ENCODE measurements at places on chromosomes 6 and 20.

DNA sequence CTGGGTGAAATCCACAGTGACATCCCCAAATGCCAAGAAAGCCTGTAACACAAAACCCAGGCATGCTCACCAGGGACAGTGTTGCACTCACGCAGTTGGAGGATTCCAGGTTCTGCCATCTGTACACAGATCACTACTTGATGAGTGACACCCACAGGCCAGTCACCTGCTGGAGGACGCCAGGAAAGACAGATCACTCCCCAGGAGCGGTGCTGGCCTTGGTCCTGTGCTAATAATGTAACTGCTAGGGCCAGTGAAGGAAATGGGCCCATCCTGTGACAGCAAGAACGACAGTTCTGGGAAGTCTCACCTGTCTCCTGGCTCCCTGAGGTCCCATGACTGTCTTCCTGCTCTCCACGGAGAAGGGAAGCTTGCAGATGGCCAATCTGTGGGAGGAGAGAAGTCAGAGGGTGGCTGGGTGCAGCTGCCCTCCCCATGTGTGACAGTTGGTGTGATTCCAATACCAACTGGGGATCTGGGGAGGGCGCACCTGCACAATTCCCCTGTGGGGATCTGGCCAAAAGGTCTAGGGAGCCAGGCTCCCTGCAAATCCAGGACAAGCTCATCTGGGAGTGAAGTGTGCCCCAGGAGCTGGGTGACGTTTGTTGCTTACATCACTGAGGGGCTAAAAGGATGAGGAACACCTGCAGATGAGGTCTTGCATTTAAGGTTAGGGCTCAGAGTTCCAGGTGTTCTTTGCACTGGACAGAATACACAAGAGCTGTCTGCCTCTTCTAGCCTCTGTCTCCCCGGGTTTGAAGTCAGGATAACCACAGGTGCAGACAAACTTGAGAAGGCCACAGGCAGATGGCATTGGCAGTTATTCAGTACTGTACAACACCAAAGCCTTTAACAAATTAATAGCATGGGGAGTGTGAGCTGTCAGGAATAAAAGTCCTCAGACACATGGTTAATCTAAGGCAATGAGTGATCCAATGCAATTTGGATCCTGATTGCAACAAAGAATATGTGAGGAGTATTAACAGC is 10.3 kb downstream of the ZNF337 start:
- no peak for DNase-seq

GRCh38 chr6:169227116-169227515 is 26.5 kb downstream of the THBS2 start:
- no peak for DNase-seq

DNA sequence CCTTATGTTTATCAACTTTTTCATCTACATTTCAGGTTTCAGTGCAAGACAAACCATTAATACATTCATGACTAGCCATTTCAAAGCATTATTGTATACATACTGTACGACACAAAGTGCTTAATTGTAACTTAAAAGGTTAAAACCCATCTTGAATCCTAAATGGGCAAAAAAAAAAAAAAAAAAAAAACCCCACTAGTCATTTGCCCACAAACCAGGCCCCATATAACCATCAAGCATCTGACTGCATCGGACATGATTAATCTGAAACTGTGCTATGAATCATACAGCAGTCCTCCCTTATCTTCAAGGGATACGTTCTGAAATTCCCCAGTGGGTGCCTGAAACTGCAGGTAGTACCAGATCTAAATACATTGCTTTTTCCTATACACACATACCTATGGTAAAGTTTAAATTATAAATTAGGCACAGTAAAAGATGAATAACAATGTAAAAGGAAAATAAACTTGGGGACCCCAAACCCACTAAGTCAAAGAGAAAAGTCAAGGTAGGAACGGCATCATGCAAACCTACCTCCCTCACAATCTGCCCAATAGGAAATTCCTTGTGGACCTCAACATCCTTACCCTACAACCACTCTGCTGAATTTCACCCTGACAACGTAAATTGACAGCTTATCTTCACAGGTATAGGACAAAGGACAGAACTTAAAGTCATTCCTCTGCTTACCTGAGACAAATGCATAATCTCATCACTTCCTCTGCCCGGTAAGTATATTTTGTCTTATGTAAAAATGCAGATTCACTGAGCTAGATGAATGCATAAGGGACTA is 14.3 kb downstream of the B4GALT5 start:
- peak; percentile 50 for DNase-seq

GRCh38 chr6:129194306-129194941 is 311.5 kb downstream of the LAMA2 start:
- DNase-seq: no peak

DNA sequence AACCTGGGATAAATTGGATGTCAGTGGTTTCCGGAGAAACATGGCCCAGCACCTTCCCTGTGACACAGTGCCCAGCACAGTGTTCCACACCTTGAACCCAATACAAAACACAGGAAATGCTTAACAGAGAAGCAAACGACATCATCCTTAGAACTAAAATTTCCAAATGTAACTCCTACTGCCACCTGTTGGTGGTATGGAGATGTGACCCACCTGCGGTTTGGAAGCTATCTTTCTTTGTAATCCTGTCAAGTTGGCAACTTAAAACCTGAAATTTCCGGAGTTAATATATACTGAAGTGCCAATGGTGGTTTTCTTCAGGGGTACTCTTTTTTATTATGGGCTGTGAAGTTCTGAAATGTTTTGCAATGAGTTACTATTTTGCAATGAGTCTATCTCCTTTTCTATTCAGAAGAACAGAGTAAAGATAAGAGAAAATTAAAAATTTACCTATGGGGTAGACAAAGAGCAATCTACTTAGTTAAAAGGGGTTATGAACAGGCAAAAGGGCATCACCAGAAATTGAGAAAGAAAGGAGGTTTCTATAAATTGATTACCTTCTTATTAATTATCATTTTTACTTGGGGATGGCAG is 658.8 kb downstream of the PTPRT start:
- DNase-seq: no peak

- no peak for DNase-seq
These were observed 124.0 kb upstream of the SLC2A12 start for GRCh38 chr6:134176264-134176975.

DNA sequence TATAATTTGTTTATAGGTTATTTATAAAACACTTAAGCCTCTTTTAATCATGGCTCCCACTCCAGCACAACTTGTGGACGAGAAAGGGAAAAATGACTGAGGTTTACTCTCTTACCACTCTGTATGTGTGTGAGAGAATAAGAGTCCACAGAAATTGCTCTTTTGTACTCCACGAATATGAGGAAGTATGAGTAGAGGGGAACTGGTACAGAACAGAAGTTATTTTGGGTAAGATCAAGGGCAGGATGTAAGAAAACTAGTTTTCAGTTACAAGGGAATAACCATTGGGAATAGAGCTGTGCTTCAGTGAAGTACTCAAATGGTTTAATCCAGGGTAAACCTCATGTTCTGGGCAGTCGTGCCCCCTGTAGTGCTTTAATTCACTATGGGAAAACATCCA is 72.6 kb downstream of the REV3L start:
- no peak for DNase-seq

GRCh38 chr6:42306439-42307140 is 88.9 kb upstream of the MRPS10 start:
- DNase-seq: no peak

- no peak for DNase-seq
These were observed 72.6 kb downstream of the HIVEP2 start for GRCh38 chr6:142872376-142872775.

- DNase-seq: no peak
These were observed 94.2 kb downstream of the ADAT2 start for GRCh38 chr6:143356101-143356880.

GRCh38 chr20:47290008-47290407 is 66.5 kb downstream of the ZMYND8 start:
- no peak for DNase-seq

GRCh38 chr20:10523443-10523842 is 88.3 kb downstream of the SLX4IP start:
- no peak for DNase-seq

DNA sequence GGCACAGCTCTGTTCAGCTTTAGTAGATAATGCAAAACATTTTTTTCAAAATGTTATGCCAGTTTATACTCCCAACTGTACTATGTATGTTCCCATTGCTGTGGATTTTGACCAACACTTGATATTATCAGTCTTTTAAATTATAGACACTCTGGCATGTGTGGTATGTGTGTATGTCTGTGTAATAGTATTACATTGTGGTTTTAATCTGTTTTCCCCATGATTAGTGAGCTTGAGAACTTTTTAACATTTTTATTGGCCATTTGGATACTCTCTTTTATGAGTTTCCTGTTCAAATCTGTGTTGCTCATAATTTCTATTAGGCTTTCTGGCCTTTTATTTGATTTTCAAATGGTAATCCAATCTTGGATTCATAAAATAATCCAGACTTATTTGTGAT is 69.2 kb upstream of the TXNDC5 start:
- DNase-seq: no peak

- DNase-seq: no peak
These were observed 699.9 kb downstream of the FRK start for GRCh38 chr6:115360602-115361325.

GRCh38 chr6:149451376-149452036 is 33.3 kb downstream of the ZC3H12D start:
- no peak for DNase-seq

DNA sequence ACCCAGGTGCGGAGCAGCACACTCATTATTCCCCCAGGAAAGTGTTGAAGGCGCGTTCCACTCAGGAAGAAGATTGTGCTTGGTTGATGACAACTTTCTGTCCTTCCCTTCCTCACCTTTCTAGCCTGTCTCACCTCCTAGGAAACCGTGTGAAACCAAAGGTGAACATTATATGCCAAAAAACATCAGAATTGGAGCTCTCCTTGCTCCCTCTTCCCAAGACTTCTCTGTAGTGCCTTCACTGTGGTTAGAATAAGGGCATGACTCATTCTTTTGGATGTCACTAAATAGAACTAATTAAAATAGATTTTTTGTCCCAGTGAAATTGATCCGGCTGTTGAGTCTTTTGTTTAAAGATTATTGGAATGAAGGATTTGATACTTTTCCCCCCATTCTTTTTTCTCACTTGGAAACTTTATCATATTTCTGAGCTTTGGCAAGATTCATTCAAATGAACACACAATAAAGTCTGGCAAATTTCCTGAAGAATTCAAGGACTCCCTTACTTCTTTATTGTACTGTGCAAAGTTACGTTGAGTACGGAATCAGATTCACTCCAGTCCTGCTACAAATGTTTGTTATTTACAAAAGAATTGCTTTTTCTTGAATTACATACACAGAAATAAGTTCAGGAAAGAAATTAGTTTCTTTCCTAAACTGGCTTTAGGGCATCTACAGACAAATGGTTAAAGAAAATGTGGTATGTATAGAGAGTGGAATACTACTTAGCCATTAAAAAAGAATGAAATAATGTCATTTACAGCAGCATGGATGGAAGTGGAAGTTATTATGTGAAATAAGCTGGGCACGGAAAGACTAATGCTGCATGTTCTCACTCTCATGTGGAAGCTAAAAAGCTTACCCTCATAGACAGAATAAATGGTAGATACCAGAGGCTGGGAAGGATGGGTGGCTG is 142.8 kb upstream of the AKAP12 start:
- DNase-seq: no peak

DNA sequence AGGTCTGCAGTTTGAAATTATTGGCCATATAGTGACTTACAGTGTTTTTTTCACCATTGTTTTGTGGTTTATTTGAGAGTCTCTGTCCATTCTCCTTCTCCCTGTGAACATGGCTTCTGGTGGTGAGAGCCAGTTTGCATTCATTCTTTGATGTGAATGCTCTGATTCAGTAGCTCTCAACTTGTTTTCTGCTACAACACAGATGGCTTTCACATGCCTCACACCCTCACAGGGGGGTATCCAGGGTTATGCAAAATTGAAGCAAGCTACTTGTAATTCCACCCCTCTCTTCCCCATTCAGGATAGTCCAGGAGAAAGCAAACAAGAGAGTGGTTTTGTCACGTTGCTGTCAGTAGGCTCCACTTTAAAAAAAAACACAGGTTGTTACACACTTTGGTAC is 55.6 kb downstream of the SLX4IP start:
- no peak for DNase-seq

GRCh38 chr6:44967481-44967880 is 360.6 kb upstream of the RUNX2 start:
- DNase-seq: no peak

- no peak for DNase-seq
These were observed 45.5 kb downstream of the SLC9A8 start for GRCh38 chr20:49858076-49858585.

DNA sequence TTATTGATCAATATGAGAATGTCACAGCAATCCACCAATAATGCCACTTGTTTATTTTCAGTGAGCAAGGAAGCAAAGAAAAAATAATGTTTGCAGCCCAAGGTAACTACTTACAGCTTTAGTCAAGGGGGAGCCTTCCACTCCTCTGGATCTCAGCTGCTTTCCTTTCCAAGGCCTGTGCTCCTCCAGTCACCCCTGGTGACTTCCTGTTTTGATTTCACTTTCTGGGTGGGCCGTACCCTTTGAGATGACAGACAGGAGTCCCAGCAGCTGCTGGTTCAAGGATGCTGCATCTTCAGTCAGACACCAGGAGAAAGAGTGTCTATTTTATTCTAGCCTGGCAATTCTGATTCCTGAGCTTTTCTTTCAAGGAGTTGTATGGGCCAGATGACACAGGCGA is 5.6 kb upstream of the VNN2 start:
- no peak for DNase-seq

DNA sequence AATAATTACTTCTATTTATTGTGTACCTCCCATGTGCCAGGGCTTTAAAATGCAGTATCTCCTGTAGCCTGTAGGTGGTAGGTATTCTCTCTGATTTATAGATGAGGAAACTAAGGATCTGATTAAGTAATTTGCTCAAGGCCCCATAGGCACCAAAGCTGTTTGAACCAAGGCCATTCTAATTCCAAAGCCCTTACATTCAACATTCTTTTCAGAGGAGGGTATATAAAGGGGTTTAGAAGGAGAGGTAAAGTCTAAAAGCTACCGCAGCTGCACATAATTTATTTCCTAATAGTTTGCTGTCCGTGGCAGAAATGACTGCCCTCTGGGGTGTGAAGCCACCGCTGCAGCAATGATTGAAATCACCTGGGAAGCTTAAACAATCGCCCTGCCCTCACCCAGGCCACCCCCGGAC is 95.0 kb upstream of the FAM8A1 start:
- DNase-seq: peak; percentile 35

- no peak for DNase-seq
These were observed at the start of gene RNF217 for GRCh38 chr6:124961777-124962638. Gene RNF217, plus strand, starts transcription at chr6:124962437. Its CDS starts 108 bp downstream, at chr6:124962545.

DNA sequence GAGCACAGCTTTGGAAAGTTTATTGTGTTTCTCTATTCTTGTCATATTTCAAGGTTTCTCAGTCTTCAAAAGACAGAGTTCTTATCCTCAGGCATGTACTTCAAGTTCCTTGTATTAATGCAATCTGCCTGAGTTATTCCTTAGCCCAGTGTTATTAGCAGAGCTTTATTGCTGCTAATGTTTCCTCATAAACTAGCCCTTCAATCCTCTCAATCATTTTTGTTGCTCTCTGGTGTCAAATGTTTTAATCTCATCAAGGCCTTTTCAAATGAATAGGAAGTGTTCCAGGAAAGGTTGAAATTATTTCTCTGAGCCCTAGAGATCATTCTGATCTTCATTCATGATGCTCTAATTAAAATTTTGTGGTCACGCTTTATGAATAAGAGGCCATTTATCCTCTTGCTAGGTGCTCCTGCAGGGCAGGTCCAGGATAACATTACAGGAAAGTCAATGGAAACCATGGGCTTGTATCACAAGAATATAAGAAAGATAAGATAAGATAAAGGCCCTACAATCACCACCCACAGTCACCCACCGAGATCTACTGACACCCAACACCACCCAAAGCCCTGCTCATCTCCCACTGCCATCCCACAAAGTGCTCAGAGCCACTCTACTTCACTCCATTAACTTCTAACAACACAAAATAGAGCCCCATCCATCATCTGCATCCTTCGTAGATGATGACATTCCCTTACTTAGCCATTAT is 125.9 kb downstream of the COL9A1 start:
- no peak for DNase-seq

Data from foreskin keratinocyte (primary cell).